ENCODE measurements at places on chromosomes 1 and 21. TPM values are rescaled to one million over a fixed set of nuclear protein-coding genes. Genes with fewer than 3 reads are reported as not detected.

The RPE65 gene
- total RNA-seq: not detected

The C8A gene
- not detected for total RNA-seq

The AK5 gene
- 14.0 TPM for total RNA-seq

The SYT14 gene
- total RNA-seq: 0.65 TPM

The CD52 gene
- not detected for total RNA-seq

The TNFAIP8L2 gene
- total RNA-seq: not detected

The DHX9 gene
- 118 TPM for total RNA-seq

The HENMT1 gene
- total RNA-seq: 2.3 TPM

The SMIM1 gene
- total RNA-seq: 2.0 TPM

The HJV gene
- total RNA-seq: not detected

The RGS8 gene
- not detected for total RNA-seq

The PPIAL4G gene
- not detected for total RNA-seq

The GJA8 gene
- not detected for total RNA-seq
